ENCODE measurements at places on chromosomes 2 and 18.

DNA sequence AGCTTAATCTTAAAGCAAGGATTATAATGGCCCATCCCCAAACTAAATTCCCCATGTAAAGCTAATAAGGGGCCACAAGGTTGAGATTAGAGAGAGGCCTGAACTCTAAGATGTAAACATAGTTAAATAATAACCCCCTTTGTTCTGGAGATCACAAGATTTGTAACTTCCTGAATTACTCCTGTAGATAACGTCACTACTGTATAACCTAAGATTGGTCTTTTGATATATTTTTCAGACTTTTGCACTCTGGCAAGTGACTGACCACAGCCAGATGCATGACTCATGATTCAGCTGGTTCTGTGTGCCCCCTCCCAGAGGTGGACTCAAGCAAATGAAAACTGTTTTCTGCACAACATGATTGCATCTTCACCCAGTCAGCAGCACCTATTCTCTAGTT, 686.0 kb upstream of the DDX18 start:
- H3K4me3 ChIP-seq: no peak overlapping the region
- no peaks in the 10 kb centered on the region for H3K4me1 ChIP-seq
- H3K27ac ChIP-seq: no peak overlapping the region
- H3K27me3 ChIP-seq: no peaks in the 10 kb centered on the region
- DNase-seq: no peak
- no peaks in the 10 kb centered on the region for H3K36me3 ChIP-seq

DNA sequence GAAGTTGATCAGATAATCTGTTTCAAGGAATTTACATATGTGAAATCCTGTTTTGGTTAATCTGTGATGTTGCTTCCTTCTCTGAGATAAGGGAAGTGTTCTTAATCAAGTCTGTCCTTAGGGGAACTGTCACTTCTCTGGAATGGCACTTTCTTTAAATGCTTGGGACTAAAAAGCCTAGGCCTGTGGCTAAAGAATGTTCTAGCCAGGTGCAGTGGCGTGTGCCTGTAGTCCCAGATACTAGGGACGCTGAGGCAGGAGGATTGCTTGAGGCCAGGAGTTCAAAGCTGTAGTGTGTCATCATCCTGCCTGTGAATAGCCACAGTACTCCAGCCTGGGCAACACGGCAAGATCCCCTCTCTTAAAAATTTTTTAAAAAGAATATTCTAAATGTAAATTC, 217.6 kb upstream of the SIX3 start:
- no peak overlapping the region for H3K4me3 ChIP-seq
- no peak overlapping the region for H3K27ac ChIP-seq
- H3K36me3 ChIP-seq: peaks cover 5% of the 10 kb centered on the region
- peaks cover 2% of the 10 kb centered on the region for H3K4me1 ChIP-seq

GRCh38 chr2:46814160-46814961, 101.2 kb downstream of the MCFD2 start:
- H3K4me1 ChIP-seq: no peaks in the 10 kb centered on the region
- no peak overlapping the region for H3K4me3 ChIP-seq
- H3K27ac ChIP-seq: no peak overlapping the region

DNA sequence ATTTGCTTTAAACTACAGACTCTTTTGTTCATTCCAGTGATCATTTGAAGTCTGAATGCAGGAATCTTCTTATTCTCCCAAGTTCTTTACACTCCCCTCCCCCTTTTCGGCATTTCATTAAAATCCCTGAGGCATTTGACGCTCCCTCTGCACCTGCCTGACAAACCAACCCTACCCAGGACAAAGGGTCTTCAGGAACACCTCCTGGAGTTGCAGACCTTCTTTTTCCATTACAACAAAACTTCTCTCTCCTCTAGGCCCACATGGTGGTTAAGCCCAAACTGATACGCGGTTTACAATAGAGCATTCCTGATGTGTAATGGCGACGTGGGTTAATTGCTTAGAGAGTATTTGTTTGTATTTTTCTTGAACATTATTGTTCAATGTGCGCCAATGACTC, 367.4 kb downstream of the FBXO15 start:
- H3K4me1 ChIP-seq: no peaks in the 10 kb centered on the region
- DNase-seq: no peak
- peaks cover 5% of the 10 kb centered on the region for H3K27me3 ChIP-seq
- H3K27ac ChIP-seq: no peak overlapping the region
- H3K4me3 ChIP-seq: no peak overlapping the region

DNA sequence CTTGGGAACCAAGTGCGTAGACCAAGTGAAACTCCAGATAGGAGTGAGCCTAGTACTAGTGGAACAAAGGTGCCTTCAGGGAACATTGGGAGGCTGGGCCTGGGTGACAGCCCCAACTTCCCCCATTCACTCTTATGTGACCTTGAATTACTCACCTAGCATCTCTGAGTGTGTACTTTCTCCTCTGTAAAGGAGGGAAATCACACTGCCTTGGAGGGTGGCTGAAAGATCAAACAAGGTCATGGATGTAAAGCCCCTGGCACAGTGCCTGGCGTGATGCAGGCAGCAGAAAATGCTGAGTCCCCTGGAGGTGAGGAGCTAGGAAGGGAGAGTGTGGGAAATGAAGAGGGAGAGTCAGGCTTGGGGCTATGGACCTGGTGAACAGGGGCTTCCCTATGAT, 45.9 kb downstream of the MARCO start:
- DNase-seq: no peak
- H3K36me3 ChIP-seq: peaks cover 2% of the 10 kb centered on the region
- H3K4me3 ChIP-seq: no peak overlapping the region
- H3K27ac ChIP-seq: no peak overlapping the region
- peaks cover 2% of the 10 kb centered on the region for H3K4me1 ChIP-seq
- H3K27me3 ChIP-seq: peaks cover 42% of the 10 kb centered on the region

GRCh38 chr2:77391119-77391518, 131.1 kb downstream of the LRRTM4 start:
- H3K4me1 ChIP-seq: no peaks in the 10 kb centered on the region
- H3K36me3 ChIP-seq: no peaks in the 10 kb centered on the region
- H3K4me3 ChIP-seq: no peak overlapping the region
- H3K27ac ChIP-seq: no peak overlapping the region
